Activated effector memory CD4-positive, alpha-beta T cell treated with Interleukin-2 at 50 U/mL for 16 hours (primary cell): ENCODE measurements at places on chromosomes 6 and 20.

DNA sequence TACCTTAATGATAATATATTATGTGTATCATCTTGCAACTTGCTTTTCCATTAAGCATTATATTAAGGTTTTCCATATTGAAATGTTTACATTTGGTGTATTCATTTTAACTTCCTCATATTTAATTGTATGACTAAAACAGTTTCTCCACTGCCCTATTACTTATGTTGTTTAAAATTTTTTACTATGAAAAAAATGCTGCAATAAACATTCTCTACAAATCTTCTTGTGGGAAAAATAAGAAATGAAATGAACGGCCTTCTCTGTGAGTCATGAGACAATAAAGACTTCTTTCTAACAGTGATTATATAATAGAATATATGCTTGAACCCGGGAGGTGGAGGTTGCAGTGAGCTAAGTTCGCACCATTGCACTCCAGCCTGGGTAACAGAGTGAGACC lies 25.5 kb downstream of the FASTKD5 start:
- no peak for DNase-seq

GRCh38 chr6:41523915-41524633 lies 22.1 kb upstream of the FOXP4 start:
- DNase-seq, result no peak

GRCh38 chr6:87095087-87095509 lies at the start of gene CGA:
TSS of gene CGA (minus strand) at chr6:87095106. CDS start at chr6:87088200, 6,906 bp downstream.
- no peak for DNase-seq

DNA sequence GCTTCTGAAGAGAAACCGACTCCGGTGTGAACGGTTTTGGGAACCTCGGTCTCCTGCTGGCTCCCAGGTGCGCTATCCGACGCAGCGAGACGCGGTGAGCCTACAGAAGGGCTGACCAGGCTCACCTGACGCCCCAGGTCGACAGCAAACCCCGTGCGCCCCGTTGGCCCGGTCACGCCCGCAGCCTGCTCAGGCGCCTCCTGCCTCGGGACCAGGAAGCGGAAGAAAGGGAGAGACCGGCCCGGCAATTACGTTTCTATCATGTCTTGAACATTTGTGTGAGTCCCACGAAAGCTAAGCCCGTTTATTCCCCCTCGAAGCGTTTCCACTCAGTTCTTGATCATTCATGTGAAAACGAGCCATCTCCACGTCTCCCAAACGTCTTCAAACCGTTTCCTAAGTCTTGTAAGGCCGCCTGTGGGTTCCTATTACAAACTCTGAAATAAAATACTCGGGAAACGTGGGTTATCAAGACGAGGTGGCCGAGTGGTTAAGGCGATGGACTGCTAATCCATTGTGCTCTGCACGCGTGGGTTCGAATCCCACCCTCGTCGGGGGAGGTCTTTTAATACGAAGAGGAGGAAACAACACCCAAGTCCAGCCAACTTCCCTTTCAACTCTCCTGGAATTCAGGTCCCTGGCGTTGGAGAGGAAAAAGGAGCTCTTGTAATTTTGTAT lies 150.5 kb upstream of the PRSS16 start:
- DNase-seq, result no peak

DNA sequence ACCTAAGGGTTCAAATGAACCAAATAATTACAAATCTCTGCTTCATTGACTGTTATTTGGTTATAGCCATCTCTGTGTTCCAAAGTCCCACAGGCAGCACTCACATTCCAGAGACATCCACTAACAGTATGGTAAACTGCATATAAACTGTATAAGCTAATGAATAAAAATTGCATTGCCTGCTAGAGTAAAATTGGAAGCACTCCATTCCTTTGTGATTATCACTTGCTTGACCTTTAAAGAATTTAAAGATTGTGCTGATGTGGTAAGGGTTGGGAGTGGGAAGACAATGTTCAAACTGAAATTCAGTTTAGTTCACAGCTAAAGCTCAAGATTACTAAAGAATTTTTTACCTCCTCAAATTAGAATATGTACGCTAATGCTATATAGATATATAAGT lies 31.0 kb upstream of the OSTM1 start:
- DNase-seq, result no peak

GRCh38 chr6:165963750-165964149 lies 203.9 kb downstream of the TBXT start:
- no peak for DNase-seq

DNA sequence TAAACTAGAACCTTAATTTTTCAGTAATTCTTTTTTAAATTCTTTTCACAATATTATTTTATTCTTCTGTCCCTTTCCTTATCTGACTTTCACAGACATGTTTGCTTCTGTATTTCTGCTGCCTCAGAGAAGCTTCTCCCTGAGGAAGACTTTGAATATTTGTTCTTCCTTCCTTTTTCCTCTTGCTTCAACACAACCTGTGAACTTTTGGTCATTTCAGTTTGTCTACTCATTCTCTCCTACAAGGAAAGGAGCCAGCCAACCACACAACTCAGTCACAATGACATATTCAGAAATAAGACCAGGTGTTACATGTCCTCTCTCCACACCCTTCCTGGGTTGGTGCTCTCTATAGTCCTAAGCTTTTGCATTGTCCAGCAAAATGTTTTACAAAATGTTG lies 310.4 kb downstream of the TFAP2B start:
- no peak for DNase-seq

DNA sequence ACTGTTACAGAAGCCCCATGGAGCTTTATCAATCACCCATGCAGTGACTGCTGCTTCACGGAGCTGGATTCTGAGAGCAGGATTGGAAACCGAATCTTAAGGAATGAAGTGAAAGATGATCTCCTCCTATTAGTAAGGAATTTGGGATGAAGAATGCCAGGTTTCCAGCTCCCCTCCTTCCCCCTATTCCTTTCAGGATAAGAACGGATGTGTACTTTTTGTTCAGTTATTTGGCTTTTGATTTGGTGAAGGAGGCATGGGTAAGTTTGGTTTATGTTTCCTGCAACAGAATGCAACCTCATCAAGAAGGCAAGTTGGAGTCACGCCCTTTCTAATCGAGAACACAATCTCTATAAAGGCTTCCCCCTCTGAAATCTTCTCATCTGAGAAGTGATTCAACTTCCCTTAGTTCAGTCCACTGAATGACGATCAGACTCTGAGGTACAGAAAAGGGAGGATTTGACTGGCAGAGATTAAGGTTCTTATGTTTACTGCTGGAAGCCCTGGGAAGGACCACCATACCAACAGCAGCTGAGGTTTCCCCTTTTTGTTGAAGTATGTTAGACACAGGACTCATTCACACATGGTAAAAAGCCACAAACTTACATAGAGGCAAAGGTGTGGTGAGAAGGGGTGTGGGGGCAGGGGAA lies 5.5 kb downstream of the ELMO2 start:
- DNase-seq, result no peak

GRCh38 chr6:35370124-35370741 lies 27.9 kb downstream of the PPARD start:
- DNase-seq, result no peak

GRCh38 chr20:8431538-8432434 lies 299.7 kb downstream of the PLCB1 start:
- no peak for DNase-seq

- no peak for DNase-seq
These were observed 207.6 kb upstream of the CDH4 start for GRCh38 chr20:61044499-61044898.

- no peak for DNase-seq
These were observed 27.6 kb upstream of the MRPS18A start for GRCh38 chr6:43715056-43715788.

DNA sequence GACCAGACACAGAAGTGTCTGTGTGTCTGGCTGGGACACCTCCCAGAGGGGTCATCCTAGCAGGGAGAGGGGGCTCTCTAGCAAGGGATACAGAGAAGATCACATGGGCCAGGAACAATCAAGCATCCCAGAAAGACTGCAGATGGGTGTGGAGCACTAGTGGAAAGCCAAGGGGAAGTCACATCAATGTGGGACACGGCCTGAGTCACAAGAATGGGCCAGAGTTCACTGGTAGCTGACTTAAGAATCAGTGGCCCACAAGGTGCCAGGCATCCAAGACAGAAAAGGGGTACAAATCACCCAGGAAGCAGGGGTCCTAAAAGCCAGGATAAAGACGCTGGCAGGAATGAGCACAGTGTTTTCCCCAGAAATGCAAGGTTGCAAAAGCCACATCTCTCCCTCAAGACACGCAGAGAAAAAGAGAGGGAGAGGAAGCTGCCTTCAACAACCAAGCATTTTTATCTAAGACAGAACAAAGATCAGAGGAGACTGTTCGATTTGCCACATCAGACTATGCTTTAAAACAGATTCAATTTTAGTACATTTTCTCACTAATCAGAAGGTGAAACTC lies 113.6 kb upstream of the DST start:
- DNase-seq, result no peak

DNA sequence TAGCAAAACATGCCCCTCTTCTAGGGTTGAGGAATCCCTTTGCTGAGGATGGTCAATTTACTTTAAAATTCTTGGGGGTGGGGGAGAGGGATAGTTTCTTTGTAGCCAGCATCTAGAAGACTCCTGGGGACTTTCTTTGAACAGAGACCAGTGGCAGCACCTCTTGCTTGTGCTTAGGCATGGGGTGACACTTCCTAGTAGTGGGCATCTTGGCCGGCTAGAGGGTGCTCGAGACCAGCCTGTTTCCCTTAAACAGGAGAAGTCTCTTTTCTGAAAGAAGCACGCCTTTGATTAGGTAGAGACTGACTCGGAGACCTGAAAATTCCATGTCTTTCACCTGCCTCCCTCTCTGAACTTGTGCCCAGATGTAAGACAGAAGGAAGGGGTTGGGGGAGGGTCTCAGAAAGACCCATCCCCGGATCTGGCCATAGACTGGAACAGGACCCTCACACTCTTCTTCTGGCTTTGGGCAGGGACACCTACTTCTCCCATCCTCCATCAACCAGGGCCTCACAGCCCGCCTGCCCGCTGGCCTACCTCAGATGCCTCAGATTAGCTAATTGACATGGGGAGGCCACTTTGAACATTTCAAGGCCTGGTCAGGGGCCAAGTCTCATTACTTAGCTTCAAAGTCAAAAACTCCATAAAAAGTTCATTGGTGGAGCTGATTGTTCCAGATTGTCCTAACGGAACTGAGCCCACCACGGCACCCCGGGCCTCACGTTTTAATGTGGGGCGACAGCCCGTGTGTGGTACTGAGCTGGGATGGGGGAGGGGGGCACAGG lies 172.2 kb downstream of the CDC5L start:
- no peak for DNase-seq

DNA sequence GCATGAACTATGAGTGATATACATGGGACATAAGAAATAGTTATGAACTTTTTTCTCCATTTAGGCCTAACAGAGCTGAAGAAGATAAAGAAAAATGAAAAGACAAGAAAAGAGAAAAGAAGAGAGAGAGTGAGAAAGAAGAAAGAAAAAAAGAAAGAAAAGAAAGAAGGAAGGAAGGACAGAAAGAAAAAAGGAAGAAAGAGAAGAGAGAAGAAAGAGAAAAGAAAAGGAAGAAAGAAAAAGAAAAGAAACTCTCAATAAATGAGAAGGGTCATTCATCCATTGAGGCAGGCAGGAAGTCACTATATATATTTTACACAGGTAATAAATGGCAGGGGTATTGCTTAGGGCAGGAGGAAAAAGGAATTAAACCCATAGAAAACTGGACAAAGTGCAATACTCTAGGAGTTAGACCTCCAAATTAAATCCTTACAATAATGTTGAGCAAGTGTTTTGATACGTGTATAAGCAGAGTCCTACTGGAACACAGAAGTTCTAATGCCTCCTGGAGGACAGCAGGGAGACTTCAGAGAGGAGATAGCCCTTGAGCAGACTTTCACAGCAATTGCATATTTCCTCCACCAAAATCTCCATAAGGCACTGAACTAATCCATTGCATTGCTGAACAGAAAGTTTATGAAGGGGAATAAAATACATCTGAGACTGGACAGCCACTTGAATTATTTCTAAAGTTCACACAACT lies 86.4 kb upstream of the TENT5A start:
- DNase-seq, result no peak

DNA sequence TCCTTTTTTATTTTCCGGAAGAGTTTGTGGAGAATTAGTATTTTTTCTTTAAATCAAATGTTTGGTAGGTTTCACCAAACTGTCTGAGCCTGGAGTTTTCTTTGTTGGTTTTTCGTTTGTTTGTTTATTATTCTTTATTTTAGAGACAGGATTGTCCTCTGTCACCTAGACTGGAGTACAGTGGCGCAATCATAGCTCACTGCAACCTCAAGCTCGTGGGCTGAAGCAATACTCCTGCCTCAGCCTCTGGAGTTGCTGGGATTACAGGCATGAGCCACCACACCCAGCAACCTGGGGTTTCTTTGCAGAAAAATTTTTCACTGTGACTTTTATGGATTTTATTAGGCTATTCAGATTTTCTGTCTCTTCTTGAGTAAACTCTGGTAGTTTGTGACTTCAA lies 120.2 kb upstream of the LOC128125822 start:
- DNase-seq, result no peak

GRCh38 chr20:21623074-21623780 lies 82.2 kb upstream of the PAX1 start:
- DNase-seq, result no peak

GRCh38 chr20:14012671-14013070 lies 17.4 kb downstream of the MACROD2 start:
- no peak for DNase-seq

DNA sequence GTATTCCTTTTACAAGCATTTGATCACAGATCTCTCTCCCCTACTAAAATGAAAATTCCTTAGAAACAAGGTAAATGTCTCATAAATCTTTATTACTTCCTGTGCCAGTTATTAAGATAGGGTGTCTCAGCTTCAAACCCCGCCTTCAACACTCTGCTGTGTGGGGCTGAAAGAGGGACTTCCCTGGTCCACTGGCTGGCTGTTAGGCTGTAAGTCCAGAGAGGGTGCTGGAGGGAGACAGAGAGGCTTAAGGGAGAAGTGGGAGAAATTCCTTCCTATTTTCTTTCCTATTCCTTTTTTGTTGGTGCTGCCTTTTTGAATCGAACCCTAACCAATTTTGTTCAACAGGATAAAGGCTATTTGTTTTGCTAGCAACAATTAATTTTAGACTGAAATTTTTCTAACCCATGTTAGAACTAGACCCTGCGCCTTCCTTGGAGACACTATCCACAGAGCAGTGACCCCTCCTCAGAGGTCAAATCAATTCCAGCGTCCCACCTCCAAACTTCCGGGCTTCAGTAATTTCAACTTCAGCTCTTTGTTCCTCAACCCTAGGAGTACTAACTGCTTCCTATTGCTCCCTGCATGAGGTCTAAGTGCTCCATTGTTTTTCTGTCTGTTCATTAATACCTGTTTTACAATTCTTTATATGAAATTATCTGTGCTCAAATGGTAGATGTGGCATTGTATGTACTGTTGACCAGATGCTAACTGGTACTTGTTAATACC lies 207.5 kb upstream of the OPRM1 start:
- DNase-seq, result no peak

GRCh38 chr6:4953440-4953839 lies 50.4 kb downstream of the RPP40 start:
- DNase-seq, result no peak

GRCh38 chr20:38130687-38131587 lies 34.1 kb downstream of the TGM2 start:
- no peak for DNase-seq
